ENCODE measurements at places on chromosomes 3 and 15.

DNA sequence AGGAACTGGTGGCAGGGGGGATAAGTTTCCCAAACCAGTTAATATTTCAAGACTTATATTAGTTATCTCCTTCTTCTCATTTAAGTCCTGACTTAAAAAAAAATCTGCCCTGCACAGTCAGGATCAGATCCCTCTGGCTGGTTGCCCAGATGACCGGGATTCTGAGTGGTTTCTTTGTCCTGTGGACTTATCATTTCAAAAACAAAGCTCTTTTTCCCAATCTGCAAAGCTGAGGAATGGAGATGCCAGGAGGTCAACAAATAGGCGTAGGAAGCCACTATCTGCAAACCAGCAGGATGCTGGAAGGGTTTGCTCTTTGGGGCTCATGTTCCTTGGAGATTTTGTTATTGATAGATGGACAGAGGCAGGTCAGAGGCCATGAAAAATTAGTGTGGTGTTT, 5.8 kb downstream of the C3orf20 start:
- DNase-seq = peak; percentile 5

DNA sequence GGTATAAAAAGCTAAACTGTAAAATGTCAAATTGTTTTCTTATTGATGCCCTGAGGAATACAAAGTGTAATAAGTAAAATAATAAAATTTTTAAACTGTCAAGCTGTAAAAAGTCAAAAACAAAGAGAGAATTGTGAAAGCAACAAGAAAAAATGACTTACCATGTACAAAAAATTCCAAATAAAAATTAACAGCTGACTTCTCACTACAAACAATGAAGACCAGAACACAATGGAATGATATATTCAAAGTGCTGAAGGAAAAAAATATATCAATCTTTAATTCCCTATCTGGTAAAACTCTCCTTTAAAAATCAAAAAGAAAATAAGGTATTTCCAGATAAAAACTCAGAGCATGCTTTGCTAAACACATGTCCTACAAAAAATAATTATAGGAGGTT, 883.5 kb downstream of the IGSF11 start:
- DNase-seq = no peak

DNA sequence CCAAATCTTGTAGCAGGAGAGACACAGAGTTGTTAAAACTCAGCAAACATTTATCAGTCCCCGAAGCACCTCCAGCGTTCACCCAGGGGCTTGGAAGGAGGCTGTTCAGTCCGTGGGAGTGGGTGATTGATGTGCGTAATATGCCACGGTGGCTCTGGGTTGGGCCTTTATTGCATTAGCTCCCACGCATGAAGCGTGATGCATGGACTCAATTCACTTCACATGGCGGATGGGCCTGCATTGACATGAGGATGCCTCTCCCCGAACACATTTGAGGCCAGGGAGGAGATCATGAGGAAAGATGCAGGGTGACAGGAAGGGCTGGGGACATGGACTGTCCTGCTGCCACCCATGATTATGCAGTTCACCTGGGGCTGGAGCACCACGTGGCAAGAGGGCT, 126.5 kb downstream of the FAM43A start:
- DNase-seq = no peak

DNA sequence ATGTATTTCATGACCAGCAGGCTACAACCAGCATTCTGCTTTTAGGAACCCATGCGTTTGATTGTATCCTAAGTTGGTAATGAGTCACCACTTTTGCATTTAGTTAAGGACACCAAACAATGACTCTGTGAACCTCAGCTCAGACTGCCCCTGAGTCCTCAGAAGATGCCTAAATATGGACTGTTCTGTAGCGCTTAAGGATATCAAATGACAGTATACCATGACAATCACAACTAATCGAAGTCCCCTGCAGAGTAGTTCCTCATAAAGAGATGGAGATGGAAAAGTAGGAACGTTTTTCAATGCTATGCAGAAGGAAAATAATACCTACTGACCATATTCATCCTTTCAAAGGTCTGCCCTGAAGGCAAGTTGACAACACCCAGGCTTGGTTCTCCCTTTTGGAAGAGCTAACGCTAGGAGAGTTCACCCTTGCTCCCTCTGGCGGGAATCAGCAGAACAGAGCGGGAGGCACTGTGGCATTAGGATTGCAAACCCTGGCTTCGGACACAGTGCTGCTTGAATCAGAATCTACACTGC, 508.6 kb downstream of the FHIT start:
- peak; percentile 27 for DNase-seq

- DNase-seq = no peak
These were observed 290.2 kb downstream of the SHQ1 start for GRCh38 chr3:72558001-72558400.

DNA sequence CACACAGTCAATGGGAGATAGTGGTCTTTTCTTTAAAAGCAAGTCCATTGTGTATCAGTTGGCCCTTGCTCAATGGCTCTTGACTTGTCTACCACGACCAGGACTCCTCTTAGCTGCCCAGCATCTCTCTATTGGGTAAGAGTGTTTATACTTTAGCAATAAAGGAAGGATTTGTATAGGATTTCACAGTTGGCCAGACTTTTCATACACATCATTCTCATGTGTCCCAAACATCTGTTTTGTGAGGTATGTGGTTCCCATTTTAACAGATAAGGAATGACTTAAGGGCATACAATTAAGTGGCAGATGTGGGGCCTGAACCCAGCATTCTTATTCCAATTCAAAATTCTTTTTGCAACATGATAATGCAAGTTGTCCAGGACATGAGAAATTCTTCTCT, 191.5 kb downstream of the CHST2 start:
- no peak for DNase-seq

DNA sequence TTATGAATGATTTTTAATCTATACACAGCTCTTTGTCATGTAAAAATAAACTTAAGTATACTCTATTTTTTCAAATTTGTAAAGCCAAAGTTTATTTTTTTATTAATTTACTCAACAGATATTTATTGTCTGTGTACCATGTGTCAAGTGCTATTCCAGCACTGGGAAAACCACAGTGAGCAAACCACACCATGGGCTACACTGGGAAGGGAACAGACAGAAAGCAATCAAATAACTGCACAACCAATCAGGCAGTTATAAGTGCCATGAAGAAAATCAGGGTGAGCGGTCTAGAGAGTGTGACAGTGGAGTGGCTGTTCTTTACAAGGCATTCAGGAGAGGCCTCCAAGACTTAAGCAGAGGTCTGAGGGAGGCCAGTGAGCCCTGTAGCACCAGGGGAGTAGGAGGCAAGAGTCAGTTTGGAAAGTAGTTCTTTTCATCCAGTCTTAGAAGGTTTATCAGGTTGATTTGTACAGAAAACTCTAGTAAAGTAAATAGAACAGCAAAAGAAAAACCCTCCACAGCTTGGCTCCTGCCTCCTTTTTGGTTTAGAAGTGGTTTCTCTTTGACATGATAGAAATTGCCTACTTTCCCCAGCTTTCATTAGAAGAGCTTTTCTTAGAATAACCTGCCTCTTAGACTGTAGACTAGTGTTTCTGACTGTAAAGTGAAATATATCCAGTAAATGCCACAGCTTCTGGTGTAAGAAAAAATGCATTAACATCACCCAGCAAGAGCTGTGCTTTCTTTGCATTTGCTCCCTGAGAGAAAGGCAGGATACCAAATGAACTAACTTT, 13.7 kb downstream of the EIF2AK4 start:
- no peak for DNase-seq

DNA sequence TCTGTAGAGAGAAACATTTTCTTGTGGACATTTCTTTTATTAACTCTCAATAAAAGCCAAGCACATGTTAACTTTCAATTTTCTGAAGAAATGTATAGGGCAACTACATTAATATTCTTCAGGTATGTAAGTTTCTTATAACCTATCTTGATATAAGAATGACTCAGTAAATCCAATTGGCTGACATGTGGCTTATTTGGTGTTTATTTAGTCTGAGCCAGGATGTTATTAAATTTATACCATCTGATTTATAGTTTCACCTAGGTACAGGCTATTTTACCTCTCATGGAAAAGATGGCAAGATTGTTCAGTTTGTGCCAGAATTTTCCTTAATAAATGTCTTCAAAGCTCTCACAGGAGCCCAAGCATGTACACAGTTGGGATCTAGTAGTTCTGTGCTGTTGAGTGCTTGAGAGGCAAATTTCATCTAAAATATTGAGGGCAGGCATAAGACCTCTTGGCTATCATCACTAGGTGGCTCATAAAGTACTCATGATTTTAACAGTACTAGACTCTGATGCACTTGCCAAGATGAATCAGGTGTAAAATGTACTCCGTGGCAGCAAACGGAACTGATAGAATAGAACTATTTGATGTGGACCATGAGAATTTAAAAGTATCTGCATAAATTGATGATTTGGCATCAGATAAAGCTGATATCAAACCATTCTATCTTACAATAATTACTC, 631.9 kb downstream of the RBMS3 start:
- DNase-seq = no peak

DNA sequence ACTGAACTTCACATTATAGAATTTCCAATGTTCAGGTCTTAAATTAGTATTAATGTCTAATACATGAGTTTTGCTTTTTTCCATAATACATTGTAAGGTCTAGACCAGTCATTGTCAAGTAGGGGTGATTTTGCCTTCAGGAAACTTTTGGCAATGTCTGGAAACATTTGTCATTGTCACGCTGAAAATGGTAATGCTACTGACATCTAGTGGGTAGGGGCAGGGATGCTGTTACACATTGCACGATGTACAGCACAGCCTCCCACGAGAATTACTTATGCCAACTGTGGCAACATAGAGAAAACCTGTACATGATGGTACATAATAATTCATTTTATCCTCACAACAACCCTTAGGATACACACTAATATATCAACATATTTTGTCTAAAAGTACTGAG, 384.1 kb downstream of the CADM2 start:
- no peak for DNase-seq

DNA sequence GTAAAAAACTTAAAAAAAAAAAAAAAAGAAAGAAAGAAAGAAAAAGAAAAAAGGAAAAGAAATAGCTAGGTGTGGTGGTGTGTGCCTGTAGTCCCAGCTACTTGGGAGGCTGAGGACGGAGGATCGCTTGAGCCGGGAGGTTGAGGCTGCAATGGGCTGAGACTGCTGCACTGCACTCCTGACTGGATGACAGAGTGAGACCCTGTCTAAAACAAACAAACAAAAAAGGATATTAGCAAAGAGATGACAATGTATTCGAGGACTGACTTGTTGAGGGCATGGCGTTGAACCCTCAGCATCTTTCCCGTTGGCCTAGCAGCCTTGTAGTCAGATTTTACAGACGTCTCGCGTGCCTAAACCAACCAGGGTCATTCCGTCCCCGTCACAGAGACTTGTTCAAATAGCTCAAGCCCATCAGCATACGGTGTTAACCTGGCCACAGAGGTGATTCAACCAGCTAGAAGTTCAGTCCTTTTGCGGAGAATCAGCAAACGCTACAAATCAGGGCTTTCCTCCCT, 528 bp upstream of the NIT2 start:
- no peak for DNase-seq

DNA sequence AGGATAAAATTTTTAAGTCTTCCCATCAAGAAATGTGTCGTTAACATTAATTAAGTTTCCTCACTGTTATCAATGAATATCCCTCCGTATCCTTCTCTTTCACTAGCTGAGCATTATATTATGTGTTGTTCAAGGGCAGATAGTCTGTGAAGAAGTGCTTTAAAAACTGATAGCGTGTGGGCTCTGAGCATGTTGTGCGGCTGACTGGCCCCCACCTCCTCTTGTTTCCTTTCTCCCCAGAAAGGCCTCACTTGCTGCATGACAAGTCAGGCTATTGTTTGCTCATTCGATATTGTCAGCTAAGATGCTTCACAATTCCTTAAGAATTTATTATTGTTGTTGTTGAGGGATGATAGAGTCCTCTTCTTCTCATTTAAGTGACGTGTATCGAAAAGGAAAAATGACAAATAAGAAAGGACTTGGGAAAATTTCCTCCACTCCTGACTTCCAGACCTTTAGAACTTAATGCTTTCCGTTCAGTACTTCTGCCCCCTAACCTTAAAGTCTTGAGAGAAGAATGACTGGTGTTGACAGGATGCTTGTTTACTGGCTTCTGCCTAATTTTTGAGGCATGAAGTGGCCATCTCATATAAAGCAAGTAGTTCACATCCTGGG, 298.3 kb downstream of the LPP start:
- no peak for DNase-seq

GRCh38 chr15:89104172-89104564, 15.9 kb downstream of the ABHD2 start:
- no peak for DNase-seq

GRCh38 chr3:17176757-17177156, 292.0 kb downstream of the PLCL2 start:
- no peak for DNase-seq

DNA sequence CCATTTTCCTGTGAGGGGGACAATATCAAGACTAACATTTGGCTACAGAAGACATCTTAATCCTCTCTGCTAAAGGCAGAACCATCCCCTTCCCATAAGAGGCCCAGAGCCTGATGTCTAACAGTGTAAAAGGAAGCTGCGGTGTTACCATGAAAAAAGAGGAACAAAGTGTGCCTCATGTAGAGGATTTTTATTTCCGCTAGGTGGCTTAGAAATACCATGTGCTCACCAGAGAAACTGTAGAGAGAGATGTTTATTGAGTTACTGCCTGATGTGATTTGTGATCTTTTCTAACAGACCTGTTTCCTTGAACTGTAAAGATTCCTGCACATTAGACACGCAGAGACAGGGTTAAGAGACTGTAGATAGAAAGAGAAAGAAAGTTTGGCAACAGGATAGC, 22.0 kb downstream of the OR5H15 start:
- DNase-seq = no peak

DNA sequence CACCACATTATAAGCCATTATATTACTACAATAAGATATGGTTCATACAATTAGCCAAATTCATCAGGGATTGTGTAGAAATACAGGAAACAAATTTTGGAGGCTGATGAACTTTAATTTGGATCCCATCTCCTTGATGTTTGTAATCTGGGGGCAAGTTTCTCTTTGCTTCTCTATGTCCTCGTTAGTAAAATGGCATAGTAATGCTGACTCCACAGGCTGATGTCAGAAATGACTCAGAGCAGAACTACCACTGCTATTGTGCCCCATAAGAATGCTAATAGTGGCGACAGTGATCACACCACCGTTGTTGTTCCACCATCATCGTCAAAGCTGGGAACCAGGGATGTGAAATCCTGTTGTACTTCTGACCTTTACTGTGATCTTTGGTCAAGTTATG, 722.3 kb upstream of the LMCD1 start:
- no peak for DNase-seq

- no peak for DNase-seq
These were observed 57.7 kb downstream of the PRTG start for GRCh38 chr15:55685286-55685685.

DNA sequence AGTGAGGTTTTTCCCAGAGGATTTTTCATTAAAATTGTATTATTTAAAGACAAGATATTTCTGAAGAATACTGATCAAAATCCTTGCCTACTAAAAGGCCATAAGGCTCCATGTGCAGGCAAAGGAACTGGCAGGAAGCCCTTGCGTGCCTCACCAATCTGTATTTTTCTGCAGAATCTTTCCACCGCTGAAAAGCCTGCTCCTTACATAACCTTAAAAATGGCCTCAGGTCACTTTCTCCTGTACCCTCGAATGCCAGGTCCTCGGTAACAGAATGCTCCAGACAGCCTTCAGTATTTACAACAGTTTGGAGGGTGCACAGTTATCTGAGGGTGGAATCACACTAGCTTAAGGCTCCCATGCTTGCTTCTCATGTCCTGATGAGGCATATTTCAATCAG, 3.2 kb downstream of the MORC1 start:
- no peak for DNase-seq

- DNase-seq = peak; percentile 13
These were observed 57.3 kb downstream of the ACAP2 start for GRCh38 chr3:195385526-195385925.
